ENCODE measurements at places on chromosomes 12 and 14. TPM values are rescaled to one million over a fixed set of nuclear protein-coding genes. Genes with fewer than 3 reads are reported as not detected.
A peak's percentile ranks its signal among the peaks of the same experiment; 100 is the strongest.

Gene P2RX2
- polyA plus RNA-seq, result 0.78 TPM

- no peaks in the 10 kb centered on the region for H3K36me3 ChIP-seq
- DNase-seq, result peak; percentile 94
- H3K4me3 ChIP-seq, result peak overlapping the region; percentile 24
- peaks cover 7% of the 10 kb centered on the region for H3K4me1 ChIP-seq
Measured at GRCh38 chr14:68843471-68844209, 50.8 kb upstream of the ZFP36L1 start.

DNA sequence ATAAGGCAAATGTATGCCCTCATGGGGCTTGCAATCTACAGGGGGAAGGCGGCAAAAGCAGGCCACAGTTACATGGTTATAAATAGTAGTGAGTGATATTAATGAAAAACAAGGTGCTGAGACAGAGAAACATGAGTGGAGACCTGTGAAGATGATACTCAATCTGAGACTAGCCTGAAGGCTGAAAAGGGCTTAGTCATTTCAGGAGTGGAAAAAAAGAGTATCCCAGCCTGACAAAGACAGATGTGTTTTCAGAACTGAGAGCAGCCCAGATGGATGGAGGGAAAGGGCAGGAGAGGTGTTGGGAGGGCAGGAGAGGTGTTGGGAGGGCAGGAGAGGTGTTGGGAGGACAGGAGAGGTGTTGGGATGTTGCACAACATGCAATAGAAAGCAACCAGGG lies 181.9 kb downstream of the C12orf42 start:
- DNase-seq, result no peak
- H3K27me3 ChIP-seq, result no peaks in the 10 kb centered on the region
- H3K4me1 ChIP-seq, result no peaks in the 10 kb centered on the region
- no peaks in the 10 kb centered on the region for H3K36me3 ChIP-seq

DNA sequence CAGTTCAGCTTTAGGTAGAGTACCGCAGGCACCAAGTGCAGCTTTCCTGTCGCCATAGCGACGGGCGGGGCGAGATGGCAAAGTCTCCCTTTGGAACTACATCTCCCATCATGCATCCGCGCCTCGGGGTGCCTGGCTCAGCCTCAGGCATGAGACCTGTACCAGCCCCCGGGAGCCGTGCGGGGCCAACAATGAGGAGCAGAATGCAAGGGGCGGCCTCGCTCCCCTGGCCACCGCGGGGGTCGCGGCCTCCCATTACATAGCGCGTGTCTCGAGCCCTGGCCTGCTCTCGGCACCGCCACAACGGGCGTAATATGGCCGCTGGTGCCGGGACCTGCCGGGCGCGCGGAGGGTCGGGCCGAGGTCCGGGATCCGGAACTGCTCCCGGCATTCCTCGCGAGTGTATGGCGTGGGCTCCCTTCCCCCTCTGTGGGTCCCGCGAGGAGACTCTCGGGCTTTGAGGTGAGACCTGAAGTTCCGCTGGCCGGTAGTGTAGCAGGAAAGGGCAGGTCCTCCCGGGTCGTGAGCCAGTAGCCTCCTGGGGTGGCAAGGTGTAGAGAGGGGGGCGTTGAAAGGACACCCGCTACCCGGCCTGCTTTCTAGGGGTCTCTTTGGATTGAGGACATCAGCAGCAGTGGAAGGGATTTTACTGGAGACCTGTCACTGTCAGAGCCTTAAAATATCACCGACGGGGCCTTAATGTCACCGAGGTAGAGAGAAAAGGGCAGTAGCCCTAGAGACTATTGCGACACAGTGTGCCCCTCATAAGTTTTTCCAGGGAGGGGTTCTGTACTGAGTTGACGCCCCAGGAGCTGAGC lies at the start of gene THTPA:
TSS of gene THTPA (plus strand) at position 390 of the 818 bp plus-strand sequence. CDS start 487 bp downstream, outside the sequence.
- H3K36me3 ChIP-seq, result peaks cover 31% of the 10 kb centered on the region
- H3K4me3 ChIP-seq, result peak within 1 kb of the TSS; percentile 92
- H3K4me1 ChIP-seq, result peaks cover 39% of the 10 kb centered on the region
- peak; percentile 97 for DNase-seq

GRCh38 chr12:40502322-40502721 lies 189.9 kb upstream of the CNTN1 start:
- H3K27me3 ChIP-seq, result no peaks in the 10 kb centered on the region
- H3K36me3 ChIP-seq, result no peaks in the 10 kb centered on the region
- DNase-seq, result no peak
- no peaks in the 10 kb centered on the region for H3K4me1 ChIP-seq

Data from stomach (tissue), 19 donors.